ENCODE measurements at places on chromosomes 3 and 15.

DNA sequence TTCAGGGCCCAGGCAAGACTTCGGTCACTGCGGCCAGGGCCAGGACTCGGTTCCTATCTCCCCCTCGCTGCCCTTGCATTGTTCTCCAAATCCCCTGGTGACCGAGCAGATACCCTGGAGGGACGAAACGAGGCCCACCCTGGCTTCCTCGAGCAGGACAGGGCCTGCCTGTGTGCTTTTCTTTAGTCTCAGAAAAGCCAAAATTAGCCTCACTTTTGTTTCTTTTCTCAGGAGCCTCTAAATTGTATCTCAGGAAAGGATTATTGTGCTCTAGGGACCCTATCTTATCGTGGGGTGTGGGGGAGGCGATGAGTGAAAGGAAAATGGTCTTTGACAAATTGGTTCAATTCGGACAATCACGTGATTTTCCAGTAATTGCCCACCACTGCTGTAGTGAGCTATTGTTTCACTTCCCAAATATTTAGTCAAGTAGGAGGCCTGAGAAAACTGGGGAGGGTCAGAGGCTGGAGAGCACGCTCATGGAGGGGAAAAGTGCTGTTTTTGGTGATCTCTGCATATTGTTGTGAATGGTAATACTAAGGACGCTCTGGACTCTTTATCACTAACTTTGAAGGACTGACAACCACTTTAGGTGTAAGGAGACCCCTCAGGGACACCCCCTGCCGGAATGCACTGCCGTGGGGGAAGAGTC is 61.6 kb downstream of the TMEM44 start:
- no peak for DNase-seq

GRCh38 chr3:16085410-16085809 is 89.1 kb upstream of the GALNT15 start:
- DNase-seq, result no peak

DNA sequence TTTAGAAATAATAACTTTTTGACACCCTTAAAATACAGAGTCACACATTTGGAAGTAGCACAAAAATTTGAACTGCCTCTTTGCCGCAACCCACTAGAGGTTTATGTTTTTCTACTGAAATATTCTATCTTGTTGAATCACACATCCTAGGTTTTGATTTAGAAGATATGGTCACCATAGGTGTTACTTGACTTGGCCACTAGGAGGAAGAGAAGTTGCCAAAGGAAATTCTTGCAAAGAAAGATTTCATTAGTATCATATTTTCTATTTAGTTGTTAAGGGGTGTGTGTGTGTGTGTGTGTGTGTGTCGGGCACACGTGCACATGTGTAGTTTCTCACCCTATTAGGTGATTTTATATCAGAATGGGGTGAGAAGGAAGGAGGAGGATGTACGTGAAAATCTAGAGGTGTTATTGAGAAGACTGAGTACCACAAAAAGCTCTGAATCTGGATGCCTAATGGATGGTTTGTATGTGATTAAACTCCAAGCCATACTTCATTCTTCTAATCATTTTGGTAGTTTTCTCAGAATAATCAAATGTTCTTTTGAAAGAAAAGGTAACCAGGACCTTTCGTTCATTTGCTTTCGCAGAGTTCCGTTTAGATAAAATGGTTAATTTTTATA is 31.5 kb downstream of the ZFAND6 start:
- no peak for DNase-seq

- DNase-seq, result no peak
Measured at GRCh38 chr3:50318615-50319014, 3.9 kb downstream of the HYAL2 start.

DNA sequence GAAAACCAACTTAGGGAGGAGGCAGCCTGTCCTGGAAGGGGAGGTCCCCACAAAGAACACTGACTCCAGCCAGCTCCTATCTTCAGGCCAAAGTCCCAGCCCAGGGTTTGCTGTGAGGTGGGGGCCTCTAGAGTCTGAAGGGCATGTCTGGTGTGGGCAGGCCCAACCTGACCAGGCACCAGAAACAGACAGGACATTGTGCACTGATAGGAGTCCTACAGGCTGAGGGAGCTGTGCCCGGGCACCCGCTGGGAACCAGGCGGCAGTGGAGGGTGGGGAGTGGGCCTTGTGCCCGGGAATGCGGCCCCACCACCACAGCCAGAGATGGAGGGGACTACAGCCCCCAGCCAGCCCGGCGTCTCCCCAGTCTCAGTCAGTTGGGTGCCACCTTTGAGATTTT is 161.4 kb downstream of the WNT7A start:
- no peak for DNase-seq

DNA sequence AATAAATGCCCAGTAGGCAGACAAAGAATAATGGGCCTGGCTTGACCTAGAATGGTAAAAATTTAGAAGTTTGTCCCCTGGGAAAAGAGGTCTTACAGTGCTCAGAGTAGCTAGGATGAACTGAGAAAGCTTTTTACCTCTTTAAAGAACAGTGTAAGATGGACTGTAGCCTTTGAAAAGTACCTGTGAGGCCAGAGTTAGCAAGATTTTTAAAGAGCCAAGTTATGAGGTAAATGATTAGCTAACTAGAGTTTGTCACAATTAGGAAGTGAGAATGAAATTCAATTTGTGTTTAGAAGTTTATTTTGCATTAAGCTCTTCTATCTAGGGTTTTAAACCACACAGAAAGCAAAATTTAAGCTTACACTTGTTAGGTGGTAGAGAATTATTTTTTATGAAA is 480.9 kb downstream of the ZIC1 start:
- DNase-seq, result no peak

DNA sequence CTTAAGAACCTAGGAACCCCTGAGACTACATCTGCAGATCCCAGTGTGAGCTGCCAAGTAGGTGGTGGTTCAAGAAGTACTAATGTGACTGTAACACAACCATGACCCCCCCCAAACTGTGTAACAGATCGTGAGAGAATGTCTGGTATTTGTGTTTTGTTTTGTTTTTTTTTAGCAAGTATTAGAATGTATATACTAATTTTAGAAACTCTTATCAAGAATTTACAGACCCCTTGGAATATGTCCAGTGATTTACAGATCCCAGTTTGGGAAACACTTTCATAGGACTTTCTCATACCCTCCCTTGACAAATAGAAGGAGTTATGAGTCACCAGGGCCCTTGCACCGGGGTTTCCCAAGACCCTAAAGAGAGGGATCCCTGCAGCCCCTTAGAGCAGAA is 79.8 kb downstream of the SEMA5B start:
- no peak for DNase-seq

DNA sequence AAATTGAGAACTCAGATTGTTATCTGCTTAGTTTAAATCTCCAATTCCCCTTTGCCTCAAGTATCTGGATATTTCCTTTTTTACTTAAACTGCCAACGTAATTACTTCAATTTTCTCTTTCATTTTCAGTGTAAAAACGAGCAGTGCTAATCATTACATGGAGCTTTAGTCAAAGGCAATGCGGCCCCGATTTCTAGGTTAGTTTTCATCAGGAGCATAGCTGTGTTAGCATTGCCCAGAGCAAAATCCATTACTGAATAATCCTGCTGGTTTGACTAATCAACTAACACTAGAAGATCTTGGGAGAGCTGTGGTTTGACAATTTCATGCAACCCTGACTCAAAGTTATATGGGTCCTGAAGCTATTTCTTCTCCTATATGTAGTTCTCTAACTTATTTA is 46.2 kb downstream of the ZPLD1 start:
- no peak for DNase-seq

DNA sequence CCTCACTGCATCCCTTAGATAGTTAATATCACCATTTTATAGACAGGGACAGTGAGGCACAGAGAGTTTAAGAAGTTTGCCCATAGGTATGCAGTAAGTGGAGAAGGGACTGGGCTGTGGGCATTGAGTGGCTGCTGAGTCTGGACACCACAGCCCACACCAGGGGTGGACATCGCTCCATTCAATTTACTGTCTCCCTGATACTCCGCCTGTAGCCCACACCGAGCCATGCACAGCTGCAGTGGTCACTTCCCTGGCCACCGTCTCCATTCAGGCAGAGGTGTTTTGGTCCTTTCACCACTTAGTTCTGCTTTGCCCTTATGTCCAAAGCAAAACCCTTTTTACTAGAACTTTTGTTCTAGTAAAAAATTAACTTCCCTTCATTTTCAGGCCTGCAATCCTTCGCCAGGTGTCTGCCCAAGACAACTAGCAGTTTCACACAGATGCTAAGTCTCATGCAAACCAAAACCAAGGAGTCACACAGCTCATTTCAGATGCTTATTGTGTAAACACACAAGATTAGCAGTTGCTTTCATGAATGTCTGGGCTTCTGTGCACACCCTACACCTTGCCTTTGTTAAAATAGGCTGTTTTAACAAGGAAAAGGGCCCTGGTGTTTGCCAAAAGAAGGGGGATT is 30.1 kb downstream of the ZNF35 start:
- DNase-seq, result no peak

DNA sequence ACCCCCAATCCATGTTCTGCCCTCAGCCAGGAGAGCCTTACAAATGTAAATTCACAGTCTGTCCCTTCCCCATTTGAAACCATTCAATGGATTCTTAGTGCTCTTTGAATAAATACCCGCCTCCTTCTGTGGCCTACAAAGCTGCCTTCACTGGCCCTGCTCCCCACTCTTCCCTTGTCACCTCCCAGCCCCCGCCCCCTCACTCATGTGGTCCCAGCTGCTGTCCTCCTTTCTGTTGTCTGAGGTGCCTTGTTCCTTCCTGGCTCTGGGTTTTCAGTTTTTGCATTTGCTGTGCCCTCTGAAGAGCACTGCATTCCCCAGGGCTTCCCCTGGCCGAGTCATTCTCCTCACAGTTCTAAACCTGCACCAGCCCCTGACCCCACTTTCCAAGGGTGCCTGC is 3.2 kb downstream of the EFCAB12 start:
- no peak for DNase-seq

- DNase-seq, result no peak
Measured at GRCh38 chr3:62167566-62168262, 205.6 kb downstream of the FEZF2 start.

DNA sequence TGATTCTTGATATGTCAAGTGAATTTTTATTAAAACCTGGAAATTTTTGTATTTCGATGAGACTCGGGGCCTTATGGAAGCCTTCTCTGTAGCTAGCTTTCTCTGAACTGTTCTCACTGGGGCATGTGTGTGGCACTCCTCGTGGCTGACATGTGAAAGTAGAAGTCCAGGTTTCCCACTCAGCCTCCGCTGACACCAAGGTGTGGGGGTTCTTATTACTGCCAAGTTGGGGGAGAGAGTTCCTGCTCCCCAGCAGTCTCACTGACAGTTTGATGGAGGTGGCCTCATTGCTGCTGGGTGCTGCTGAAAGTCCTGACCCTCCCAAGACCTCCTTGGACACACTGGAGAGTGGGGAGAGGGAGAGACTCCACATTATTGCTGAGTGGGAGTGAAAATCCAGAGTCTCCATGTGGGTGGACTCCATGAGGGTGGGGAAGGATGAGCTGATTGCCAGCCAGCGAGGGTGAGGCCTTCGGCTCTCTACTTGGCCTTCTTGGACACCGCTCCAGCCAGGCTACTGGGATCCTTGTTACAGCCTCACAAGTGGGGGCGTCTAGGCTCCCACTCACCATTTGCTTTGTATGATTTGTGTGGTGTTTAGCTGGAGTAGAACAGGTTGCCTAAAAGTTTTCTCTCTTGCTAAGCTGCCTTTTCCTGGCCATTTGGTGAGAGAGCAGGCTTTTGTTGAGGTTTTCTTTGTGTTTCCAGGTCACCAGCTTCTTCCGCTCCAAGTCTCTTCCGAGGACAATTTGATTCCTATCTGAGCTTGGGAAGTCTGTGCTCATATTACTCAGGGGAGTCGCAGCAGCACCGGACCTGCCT is 64.1 kb downstream of the LSM3 start:
- DNase-seq, result no peak

DNA sequence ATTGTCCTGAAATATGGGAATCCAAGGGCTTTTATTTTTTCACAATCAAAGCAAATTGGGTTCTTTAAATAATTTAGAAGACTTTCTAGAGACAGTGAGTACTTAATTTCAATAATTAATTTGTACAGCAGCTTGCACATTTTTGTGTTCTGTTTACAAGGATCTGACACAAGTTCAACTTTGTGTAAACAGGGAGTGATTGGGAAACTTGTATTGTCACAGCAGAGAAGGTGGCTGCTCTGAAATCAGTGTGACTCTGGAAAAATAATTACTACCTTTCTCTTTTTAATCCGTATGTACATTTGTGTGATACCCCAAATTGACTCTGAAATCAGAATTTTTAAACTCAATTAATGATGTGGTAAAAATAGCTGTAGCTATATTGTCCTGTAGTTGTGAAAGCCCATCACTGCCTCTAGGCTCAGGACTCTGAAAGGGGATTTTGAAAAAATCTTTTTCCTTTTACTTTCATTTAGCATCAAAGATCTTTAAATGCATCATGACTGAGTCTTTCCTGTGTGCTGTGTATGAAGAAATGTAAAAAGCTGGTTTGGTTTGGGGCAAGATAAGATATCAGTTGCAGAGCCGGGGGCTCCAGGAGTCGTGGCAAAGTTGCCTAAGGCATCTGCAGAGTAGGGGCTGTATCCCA is 45.1 kb downstream of the MFSD1 start:
- DNase-seq, result no peak

- no peak for DNase-seq
Measured at GRCh38 chr3:132822266-132822665, 100.1 kb upstream of the NPHP3 start.

DNA sequence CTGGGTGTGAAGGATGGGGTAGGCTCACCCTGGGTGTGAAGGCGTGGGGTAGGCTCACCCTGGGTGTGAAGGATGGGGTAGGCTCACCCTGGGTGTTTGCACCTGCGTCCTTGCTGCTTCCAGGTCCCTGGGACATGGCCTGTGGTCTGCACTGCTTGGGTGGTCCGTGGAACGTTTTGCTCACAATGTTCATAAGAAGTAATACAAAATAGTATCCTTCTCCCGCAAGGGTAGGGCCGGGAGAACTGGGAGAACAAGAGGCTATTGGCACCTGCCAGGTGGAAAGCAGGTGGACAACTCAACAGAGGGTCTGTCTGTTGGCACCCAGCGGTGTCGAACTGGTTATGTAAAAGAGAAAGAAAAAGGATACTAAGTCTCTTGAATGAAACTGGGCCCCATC is 17.0 kb upstream of the PCSK6 start:
- no peak for DNase-seq

- no peak for DNase-seq
Measured at GRCh38 chr3:123853686-123854372, 30.3 kb downstream of the MYLK start.

DNA sequence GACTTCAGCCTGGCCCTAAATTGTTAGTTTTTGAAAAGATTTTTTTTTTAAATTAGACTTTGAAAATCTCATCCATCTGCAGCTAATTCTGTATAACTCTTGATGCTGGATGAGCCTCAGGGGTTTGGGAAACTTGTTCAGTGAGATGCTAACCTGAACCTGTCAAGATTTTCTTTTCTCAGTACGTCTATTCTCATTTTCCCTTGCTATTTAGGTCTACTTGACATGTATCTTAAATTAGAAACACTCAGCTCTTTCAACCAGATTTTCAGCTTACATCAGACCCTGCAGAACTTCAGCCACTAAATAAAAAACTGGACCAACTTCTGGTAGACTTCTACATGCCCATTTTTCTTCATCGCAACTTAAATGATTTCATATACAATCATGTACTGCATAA is 61.4 kb downstream of the MFSD1 start:
- DNase-seq, result no peak

DNA sequence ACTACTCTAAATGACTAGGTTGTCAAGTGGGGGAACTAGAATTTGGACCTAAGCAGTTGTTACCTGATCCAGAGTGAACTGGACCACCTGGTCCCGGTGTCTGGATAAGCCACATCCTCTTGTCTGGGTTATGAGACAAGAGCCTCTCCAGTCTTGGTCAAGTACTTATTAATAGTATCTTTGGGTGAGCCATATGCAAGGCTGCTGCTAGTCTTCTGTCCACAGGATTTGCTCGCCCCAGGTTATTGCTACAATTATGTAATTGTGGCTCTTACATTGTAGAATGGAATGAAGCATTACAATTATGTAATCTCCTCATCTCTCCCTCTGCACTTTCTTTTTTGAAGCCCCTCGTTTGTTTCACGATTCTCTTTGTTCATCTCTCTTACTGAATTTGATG is 24.0 kb upstream of the AGBL1 start:
- no peak for DNase-seq
